ENCODE measurements at places on chromosomes 16 and 17.

DNA sequence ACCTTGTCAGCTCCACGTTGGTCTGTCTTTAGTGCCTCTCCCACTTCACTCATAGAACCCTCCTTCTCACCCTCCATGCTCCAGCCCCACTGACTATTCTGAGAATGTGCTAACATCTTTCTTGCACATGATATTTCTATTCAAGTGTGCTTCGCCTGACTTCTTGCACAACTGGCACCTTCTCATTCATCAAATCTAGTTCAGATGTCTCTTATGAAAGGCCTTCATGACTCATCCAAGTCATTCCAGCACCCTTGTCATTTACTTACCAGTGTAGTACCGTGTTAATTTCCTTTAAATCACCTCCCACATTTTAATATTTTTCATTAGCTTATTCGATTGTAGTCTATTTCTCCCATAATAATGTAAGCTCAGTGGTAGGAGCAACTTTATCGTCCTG lies 197.8 kb upstream of the PIRT start:
- no peak for DNase-seq

DNA sequence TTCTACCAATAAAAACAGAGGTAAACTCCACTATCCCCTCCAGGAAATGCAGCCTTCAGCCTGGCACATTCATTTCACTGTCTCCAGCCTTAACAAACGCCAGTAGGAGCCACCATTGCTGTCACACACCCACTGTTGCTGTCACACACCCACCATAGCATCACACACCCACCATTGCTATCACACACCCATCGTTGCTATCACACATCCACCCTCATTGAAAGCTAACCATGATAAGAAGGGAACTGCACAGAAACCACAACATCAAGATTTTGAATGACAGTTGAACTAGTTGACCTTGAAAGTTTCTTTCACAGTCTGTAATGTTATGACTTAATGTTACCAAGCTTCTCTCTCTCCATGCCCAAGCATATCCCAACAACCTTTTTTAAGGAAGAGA lies 38.1 kb downstream of the SHCBP1 start:
- no peak for DNase-seq

DNA sequence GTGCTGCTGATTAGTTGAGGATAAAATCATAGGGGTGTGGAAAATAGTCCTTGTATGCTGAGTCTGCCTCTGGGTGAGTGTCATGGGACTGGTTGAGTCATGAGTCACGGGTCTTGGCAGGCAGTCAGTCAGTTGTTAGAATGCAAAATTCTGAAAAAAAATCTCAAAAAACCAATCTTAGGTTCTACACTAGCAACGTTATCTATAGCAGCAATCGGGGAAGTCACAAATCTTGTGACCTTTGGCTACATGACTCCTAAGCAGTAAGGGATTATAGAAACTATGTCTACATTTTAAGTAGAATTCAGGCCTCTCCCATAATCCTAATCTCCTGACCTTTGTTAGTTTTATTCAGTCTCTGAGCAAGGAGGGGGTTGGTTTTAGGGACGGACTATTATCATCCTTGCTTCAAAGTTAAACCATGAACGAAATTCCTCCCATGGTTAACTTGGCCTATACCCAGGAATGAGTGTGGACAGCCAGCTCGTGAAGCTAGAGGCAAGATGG lies 18.0 kb upstream of the PMFBP1 start:
- DNase-seq: no peak

- DNase-seq: no peak
Observed at GRCh38 chr16:88772871-88773811, 11.9 kb downstream of the PIEZO1 start.

GRCh38 chr17:9928601-9929333 lies 23.7 kb upstream of the RCVRN start:
- DNase-seq: peak; percentile 27

DNA sequence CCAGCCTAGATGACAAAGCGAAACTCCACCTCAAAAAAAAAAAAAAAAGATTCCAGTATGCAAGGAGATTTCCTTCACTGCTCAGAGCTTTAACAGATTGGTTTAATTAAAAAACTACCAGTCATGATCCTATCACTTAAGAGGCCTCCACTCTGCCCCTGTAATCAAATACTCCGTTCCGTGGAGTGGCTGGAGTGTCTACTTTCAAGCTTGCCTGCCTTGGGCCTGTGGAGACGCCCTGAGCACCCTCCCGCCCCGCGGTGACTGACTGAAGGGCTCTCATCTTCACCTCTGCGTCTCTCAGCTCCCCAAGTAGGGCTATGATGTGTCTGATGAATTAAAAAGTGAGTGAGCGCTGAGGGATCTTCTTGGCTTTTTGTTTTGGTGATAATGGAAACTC lies 25.3 kb upstream of the TRPV3 start:
- no peak for DNase-seq

GRCh38 chr17:2266865-2267228 lies 36.7 kb downstream of the SMG6 start:
- DNase-seq: no peak

DNA sequence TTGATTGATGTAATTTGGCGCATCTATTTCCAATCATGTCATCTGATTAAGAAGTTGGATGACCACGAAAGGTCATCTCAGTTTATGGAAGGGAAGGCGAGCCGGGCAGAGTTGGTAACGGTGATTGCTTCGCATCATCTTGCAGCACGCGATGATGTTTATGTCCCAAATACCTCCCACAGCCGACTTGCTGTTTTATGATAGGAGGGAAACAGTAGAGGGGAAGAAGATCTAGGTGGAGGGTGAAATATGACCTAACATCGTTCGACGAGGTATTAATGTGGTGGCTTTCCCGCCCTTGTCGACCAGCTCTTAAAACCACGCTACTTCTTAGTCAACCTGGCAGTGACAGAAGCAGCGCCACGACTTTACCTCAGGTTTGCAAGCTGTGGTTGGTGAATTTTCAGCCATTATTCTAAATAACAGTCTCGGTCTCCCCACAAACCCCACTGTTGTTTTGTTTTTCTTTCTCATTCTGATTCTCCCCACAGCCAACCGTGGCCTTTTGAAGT lies 805 bp upstream of the TANC2 start:
- no peak for DNase-seq

DNA sequence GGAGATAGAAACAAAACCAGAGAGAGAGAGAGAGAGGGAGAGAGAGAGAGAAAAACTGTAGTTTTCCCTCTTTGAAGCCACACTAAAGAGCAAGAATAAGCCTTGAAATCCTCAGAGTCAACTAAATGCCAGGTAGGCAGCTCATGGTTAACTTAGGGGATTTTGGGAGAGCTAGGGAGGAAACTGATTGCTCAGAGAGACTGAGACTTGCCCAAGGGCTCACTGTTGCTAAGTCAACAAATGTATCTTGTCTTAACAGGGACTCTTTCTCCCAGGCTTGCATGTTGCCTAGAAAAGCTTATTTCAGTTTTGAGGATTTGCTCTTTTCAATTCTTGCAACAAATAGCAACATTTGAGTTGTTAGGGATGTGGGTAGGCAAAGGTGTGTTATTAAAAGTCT lies 4.5 kb upstream of the SLC5A11 start:
- no peak for DNase-seq

DNA sequence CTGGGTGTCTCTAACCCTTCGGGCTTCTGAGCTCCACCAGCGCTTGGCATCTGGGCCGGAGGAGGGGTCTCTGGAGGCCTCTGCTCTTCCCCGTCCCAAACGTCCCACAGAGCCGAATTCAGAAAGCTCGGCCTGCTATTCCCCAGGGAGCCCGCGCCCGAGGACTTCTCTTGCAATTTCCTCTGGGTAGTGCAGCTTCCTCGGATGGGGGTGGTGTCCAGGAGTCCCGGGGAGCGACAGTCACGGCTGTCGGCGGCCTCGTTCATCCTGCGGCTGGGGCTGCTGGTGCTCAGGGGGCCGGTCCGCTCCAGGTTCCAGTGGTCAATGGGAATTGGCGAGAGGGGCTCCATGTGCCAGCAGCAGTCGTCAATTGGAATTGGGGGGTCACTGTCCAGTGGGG lies 11.8 kb upstream of the NLRC3 start:
- DNase-seq: no peak

- DNase-seq: no peak
Observed at GRCh38 chr16:55663765-55664677, 8.2 kb downstream of the SLC6A2 start.

- DNase-seq: no peak
Observed at GRCh38 chr16:69188716-69189115, 1.8 kb downstream of the SNTB2 start.

Data from SHP77 treated with DMSO at 0.1 percent for 48 hours (cell line).